ENCODE measurements at places on chromosomes 7 and 10.

DNA sequence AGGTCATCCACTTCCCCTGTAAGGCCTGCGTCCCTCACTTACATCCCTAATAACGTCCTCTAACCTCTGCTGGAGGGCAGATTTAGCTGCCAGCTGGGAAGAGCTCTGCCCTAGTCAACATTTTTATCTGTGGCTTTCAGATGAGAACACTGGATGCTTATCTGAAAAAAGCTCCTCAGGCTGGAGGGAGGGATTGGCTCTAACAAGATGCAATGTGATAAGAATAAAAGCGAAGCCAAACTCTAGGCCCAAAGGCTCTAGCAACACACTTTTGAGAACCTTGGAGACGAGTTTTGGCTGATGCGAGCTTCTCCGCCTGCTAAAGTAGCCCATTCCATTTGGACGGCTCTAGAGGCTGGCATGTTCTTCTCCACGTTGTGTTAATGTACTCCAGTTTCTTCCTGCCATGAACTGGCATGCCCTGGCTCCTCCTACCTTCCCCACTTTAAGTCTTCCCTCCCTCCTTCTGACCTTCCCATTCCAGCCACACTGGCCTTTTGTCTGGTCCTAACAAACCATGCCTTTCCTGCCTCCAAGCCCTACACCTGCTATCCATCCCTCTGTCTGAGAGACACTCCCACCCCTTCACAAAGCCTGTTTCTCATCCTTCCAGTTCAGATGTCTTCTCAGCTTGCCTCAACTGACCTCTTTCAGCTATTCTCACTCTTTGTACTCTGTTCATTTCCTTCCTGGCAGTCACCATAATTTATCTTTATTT is 62.5 kb upstream of the ATRNL1 start:
- no peak for DNase-seq

GRCh38 chr10:21603721-21604120 is 69.7 kb downstream of the MLLT10 start:
- DNase-seq: no peak

GRCh38 chr10:90319188-90319914 is 538.5 kb downstream of the HTR7 start:
- peak; percentile 36 for DNase-seq

DNA sequence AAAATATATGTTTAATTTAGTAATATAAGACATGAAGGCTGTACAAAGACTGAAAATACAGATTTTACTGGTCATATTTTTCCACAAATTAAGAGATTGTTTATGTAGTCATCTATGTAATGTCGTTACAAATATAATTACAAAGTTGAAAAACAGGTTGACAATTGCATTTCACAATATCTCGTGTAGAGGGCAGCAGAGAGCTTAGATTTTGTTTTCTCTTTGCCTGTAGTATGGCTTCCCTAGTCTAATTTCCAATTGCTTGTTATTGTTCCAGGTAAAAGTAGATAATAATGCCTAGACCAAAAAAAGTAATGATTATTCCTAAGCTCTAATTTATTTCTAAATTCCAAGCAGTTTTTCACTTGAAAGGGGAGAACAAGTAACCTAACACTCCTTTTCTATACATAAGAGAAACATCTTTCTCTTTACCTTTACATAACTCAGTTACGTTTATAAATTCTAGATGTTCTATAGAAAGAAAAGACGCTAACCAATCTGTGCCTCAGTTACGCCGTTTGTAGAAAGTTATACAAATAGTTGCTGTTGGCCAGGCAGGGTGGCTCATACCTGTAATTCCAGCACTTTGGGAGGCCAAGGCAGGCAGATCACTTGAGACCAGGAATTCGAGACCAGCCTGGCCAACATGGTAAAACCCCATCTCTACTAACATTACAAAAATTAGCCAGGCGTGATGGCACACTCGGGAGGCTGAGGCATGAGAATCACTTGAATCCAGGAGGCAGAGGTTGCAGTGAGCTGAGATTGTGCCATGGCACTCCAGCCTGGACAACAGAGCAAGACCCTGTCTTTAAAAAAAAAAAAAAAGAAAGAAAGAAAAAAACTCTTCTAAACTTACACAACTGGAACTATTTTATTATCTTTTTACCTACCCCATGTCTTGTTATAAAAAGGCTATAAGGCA is 30.0 kb downstream of the NET1 start:
- DNase-seq: no peak

DNA sequence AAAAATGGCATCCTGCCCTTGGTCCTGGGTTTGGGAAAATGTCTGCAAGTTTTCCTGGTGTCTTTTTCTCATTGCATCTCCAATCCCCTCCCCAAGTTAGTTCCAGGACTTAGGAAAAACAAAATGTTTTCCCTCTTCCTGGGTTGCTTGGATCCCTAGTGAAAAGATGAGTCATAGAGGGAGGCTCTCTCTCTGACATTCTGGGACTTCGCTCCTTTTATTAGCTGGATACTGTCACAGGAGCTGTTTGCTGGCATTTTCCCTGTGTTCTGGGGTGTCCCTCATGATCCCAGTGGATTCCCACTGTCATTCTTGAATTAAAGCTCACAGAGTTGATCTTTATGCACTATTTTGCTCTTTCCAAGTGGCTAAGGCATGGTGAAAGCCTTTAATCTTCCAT is 316.4 kb upstream of the MBL2 start:
- DNase-seq: no peak

- DNase-seq: no peak
Observed at GRCh38 chr7:128844777-128845311, 14.6 kb downstream of the FLNC start.

- DNase-seq: no peak
Observed at GRCh38 chr7:131173145-131173890, 154.4 kb upstream of the MKLN1 start.
